ENCODE measurements at places on chromosomes 5 and 9.

DNA sequence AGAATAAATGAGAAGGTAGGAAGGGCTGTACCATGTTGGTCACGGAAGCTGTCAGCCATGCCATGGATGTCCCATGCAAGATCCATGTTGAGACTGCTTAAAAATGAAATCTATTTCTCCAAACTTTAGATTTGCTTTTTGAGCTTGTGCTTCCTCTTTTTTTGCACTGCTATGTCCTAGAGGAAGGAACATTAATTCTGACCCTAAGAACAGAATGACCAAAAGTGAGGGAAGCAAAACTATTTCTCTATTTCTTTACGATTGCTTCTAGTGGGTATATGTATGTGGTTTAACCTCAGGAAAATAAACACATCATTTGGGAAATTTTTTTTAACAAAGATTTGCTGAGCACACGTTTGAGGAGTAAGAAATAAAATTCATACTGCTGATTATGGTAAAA, 84.6 kb downstream of the USP20 start:
- no peak for DNase-seq

DNA sequence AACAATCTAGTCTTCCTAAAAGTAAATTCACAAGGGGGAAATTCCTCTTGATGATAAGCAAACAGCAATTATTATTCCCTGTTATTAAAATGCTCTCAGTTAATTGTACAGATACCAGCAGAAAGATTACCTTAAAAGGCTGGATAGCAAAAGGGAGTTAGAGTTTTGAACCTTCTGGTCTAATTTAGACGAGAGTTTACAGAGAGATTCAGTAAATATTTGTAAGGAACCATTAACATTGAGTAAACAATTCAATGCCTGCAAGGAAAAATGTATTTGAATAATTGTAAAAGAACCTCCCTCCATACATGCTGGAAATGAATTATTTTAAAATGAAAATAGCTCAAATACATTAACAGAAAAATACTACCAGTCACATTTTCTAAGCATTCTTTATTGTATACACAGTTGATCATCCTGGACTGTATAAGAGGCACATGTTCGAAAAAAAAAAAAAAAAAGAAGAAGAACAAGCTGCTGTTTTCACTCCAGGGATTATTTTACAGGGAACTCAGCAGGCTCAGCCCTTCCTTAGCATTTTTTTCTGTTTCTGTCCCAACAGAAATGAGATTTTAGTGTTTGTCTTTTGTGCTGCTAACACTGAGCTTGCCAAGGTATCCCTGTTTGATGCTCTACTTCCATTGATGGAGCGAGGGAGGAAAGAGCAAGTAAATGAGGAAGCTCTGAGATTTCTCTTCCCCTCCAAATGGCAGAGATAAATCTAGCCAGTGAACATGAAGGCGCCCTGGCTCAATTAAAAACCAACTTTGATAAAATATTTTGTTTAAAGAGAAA, 141.1 kb downstream of the ENC1 start:
- DNase-seq, result no peak

GRCh38 chr5:119336262-119336661, 19.6 kb upstream of the TNFAIP8 start:
- no peak for DNase-seq

DNA sequence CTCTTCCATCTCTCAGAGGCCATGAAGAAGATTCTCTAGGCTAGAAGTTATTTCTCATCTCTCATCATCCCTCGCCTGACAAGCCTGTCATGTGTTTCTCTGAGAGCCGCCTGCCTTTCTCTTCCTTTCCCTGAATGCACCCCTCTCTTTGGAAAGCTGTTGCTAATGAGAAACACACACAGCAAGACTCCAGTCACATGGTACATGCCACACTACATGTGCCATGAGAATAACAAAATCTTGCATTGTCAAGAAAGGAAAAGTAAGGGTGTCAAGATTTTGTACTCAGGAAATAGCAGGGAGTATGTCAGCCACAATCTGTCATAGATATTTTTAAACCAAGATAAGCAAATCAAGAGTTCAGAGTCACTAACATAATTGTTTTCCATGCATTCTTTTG, 8.9 kb downstream of the AGXT2 start:
- no peak for DNase-seq

DNA sequence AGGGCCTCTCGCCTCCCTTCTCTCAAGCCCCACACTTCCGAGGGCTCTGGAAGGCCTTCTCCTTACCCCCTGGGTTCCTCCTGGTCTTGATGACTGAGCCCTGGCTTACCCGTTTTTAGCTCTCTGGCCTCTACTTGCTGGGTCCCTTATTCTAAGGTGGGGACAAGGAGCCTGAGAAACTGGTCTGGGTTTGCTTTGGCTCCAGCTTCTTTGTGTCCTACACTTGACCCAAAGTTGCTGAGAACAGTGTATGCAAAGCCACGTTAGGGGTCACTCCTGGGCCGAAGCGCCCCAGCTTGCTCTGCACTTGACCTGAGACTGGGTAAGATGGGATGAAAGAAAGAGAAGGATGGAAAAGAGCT, 788 bp downstream of the ZNF346 start:
- DNase-seq, result no peak

DNA sequence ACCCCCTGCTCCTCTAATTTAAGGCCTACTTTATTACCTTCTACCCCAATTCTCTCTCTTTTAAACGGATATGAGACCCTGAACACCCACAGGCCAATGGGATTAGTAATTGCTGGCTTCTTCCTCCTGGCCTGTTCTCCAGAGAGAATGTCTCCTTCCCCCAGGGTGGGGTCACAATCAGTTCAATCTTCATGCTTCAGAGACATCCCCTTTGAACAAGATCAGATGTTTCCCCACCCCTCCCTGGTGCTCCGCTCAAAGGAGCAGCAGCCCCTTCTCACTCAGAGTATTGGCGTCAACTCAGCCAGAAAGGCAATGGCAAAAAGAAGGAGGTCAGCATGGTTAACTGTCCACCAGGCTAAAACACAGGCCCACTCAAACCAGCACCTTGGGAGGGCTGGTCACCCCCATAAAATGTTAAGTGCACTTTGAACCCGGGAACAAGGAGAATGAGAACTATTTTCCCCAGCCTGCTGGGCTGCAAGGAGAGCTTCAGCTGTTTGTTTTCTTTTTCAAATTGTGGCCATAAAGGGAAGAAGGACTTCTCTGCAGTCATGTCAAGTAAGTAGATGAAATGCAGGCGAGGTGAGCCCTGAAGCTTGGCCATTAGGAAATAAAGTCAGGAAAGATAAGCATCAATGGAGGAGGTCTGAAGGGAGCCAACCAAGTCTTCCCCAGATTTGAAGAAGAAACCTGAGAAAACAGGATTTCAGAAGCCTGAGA, 20.1 kb downstream of the LHFPL2 start:
- DNase-seq, result no peak

DNA sequence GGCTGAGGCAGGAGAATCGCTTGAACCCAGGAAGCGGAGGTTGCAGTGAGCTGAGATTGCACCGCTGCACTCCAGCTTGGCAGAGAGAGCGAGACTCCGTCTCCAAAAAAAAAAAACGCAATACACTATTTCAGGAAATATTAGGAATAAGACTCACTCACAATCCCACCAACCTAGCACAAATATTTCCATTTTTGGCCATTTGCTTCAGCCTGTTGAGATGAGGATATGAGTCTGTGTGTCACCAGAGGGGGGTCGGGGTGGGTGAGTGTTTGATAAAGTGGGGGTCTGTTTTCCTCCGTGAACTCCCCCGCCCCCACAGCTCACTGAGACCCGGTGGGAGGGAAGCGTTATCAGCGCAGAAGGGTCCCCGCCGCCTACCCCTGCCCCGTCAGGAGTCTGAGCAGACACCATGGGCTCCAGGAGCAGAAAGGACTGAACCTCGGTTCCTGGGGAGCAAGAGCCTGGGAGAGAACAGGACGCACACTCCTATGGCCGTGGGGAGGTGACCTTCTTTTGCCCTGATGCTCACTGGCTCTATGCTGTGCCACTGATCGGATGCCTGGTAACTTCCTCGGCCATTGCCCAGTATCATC, 153.8 kb upstream of the PHYKPL start:
- DNase-seq, result no peak

GRCh38 chr5:150057996-150058395, 28.4 kb downstream of the CSF1R start:
- DNase-seq, result no peak

- no peak for DNase-seq
These were observed 99.6 kb upstream of the RAPGEF1 start for GRCh38 chr9:131839281-131840084.

DNA sequence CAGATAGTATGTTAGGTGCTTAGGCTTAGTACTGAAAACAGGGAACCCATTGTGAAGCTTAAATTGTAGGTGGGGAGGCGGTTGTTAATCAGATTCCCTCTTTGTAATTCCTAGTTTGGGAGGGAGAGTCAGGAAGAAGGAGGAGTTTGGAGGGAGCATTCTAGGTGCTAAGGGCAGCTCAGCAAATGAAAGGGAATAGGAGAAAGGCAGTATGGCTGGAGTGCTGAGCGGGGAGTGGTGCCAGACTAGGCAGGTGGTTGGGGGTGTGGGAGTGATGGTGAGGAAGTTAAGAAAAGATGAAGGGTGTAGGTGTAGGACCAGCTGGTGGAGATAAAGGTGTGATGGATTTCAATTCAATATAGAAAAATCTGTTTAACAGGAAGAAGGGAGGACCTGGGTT, 11.1 kb upstream of the GARNL3 start:
- DNase-seq, result no peak

DNA sequence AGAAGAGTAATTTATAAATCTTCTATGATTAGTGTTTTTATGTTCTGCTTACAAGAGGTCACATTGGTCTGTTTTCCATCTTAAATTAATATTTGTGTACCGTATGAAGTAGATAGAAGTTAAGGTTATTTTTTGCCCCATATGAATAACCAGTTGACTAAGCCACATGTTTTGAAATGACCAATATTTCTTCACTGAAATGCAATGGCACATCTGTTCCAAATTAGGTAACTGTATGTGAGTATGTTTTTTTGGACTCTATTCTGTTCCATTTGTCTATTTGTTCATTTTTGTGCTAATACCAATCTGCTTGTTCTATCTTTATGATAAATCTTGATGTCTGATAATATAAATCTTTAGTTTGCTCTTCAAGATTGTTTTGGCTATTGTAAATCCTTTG, 17.7 kb downstream of the JAK2 start:
- no peak for DNase-seq

GRCh38 chr5:156695774-156696173, 154.3 kb upstream of the PPP1R2B start:
- no peak for DNase-seq

DNA sequence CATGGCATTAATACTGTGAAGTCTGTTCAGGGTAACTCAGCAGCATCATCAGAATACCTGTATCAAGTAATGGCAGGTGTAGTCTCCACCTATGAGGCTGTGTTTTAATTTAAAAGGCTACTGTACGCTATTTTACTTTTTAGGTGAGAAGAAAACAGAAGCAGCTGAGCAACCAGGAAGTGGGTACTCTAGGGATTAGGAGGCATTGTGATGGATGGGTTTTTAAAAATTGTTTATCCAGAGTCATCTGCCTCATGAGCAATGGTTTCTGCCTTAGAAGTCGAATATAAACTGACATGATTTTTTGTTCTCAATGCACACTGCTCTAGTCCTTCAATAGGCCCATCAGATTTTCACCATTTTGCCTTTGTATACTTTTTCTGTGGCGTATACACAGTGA, 42.6 kb downstream of the PSIP1 start:
- no peak for DNase-seq

DNA sequence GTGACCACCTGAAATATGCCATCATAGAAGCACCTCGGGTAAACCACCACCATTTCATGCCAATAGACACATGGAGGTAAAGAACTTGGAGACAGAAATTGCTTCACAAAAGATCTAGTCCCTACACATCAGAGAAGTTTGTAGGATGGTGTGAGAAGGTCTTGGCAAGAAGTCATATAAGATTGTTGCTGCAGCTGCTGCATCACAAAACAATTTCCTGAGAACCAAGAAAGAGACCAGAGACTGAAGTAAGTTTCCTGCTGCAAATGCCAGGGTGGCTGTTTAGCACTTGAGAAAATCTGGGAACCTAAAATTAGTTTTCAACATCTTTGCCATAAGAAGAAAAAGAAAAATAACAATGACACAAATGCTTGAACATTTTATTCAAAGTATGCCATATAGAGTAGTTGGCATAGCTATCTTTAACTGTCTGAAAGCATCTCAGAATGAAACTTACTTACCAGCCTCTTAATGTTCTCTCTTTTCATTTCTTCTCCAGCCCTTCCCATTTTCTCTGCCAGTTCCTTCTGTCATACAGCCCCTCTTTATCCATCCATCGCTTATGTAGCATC, 114.3 kb downstream of the KCTD16 start:
- DNase-seq, result no peak

DNA sequence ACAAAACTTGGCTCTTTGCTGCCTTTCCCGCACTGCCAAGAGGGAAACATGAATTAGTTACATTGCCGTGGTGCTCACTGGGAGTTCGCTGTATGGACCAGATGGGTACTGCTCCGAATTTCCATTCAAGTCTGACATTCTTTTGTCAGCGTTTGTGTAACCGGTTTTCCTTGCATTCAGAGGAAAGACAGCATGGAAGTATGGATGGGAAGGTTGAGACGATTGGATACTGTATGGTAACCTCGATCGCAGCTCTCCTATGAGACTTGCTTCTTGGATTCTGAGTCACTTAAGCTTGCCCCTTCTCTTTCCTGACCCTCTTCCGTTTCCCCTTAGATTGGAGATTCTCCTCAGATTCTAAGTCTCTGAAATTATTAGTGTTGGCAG, 625 bp upstream of the UBLCP1 start:
- no peak for DNase-seq

GRCh38 chr9:14014218-14014617, 299.7 kb downstream of the NFIB start:
- DNase-seq, result no peak

DNA sequence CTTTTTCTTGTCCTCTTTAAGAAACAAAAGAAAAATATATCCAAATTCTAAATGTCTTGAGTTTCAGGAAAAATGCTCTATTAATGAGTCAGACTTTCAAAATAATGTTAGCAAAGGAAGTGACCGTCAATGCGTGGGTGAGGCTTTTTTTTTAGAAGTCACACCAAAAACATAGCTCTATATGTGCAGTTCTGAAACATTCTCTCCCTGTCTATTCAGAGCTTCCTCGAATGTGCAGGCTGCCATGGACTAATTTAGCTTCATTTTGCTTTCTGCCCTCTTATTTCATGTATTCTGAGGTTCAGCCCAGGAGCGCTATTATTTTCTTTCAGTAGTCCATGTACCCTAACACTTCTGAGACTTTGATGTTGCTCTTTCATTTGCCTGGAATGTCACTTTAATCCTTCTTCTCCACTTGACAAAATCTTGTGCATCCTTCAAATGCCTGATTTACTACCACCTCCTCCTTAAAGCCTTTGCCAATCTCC, 72.5 kb upstream of the RASA1 start:
- no peak for DNase-seq

GRCh38 chr9:136187197-136187596, 17.7 kb downstream of the LHX3 start:
- no peak for DNase-seq

DNA sequence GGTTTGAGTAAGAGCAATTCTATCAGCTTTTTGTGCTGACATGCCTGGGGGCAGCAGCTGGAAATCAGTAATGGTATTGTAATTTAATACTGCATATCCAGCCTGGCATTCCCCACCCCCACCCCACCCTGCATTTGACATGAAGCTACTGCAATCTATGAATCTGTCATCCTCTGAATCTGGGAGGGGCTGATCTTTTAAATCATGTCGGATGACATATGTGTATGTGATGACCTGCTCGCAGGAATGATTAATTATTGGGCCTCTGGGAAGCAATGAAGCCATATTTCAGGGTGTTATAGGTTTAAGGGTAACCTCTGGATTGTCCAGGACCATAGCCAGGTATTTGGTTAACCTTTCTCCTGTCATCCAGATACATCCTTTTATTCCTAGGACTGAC, 64.6 kb upstream of the RASGRF2 start:
- DNase-seq, result no peak

Measured in stimulated activated CD8-positive, alpha-beta memory T cell treated with anti-CD3 and anti-CD28 coated beads, Interleukin-4, amount 100 ng/mL, for 4 hours (primary cell).